ENCODE measurements at places on chromosomes 6 and 20.

GRCh38 chr6:24419526-24419925 is 16.8 kb downstream of the MRS2 start:
- no peak for DNase-seq

DNA sequence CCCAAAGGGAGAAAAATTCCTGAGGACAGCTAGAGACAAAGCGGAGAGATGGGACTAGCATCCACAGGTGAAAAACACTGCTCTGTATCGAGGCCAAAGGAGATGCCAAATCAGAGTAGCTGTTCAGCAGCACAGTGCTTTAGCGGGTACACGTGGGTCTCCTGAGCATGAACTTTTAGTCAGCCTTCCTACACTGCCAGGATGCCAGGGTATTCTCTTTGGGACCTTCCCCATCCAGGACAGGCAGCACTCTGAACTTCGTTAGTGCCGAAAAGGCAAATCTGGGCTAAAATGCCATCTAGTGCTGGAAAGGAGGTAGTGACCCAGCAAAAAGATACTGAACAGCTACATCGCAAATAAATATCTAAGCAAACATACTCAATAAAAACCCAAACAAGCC is 64.9 kb downstream of the C6orf58 start:
- DNase-seq = peak; percentile 28

- DNase-seq = no peak
Observed at GRCh38 chr20:33900521-33901131, 89.5 kb downstream of the CHMP4B start.

DNA sequence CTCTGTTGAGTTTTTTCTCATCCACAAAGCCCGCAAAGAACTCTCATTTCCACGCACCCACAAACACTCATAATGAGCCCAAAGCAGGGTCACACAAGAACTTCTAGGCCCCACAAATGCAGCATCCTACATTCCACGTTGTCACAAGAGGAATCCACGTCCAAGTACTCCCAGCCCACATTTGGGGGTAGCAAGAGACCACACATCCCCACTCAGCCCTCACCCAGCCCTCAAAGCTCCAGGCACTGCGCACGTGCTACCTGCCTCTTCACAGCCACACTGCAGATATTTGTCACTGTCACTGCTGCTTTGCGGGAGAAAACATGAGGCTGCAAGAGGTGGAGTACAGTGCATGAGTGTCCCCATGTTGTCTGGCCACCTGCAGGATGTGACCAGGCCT is 187.6 kb upstream of the CDYL start:
- DNase-seq = no peak

DNA sequence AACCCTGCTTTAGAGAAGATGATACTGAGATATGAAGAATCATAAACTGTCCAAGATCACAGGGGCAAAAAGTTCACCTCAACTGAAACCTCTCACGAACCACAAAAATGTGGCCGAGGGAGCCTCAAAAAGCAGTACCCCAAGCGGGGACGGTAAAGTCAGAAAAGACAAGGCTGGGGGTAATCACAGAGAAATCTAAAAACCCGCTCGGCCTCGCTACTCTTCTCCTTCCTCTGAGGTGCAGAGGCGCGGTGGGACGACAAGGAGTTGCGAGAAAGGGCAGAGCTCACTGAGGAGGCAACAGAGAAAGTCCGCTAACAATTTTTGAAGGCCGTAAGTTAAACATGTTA is 356 bp upstream of the IRAK1BP1 start:
- DNase-seq = no peak

GRCh38 chr6:71179249-71179885 is 109.2 kb upstream of the OGFRL1 start:
- DNase-seq = no peak

- DNase-seq = no peak
Observed at GRCh38 chr6:21071780-21072468, 521.6 kb upstream of the SOX4 start.

DNA sequence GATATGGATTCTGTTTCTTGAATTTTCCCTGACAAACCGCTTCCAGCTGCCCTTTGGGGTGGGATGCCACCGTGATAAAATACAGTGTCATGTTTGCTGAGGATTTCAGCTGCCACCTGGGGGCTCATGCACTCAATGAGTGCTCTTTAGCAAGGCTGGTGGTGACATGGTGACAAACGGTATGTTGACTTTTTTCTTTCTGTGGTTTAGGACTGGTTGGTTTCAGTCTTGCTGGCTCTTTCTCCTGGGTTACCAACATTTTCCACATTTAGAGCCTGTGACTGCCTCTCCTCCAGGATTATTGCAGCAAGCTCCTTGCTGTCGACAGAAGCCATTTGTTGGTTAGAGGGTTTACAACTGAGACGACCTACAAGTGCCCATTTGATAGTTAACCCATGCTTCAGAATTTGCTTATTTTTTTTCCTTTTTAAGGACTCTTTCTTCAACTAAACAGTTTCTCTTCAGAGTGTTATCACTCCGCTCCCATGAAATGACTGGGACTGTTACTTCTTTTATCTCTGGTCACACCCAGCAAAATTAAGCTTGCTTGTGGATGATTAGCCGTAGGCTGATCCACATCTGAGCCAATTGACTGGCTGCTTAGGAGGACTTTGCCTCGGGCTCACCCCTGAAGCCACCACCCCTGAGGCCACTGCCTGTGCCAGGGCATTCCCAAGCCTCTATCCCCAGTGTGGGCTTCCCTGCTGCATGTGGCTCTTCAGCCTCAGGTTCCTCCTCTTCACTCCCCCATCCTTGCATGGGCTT is 48.4 kb upstream of the CDYL start:
- no peak for DNase-seq

- no peak for DNase-seq
Observed at GRCh38 chr6:167474171-167474570, 149.3 kb downstream of the TTLL2 start.

DNA sequence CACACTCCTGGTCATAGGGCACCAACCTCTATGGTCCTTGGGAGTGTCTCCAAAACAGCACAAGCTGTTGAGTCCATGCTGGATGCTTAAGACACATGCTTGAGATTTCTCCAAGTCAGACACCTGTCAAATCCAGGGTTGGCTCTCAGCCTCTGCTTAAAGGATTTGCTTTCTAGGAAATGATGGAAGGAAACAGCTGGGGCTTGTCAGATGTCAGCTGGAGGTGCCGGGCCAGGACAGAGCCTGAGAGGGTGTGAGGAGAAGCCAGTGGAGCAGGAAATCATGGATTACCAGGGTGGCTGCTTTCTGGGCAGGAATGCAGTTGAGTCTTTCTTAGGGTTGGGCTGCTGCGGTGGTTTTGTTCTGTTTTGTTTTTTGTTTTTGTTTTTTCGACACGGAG is 83.0 kb upstream of the FAM184A start:
- no peak for DNase-seq

DNA sequence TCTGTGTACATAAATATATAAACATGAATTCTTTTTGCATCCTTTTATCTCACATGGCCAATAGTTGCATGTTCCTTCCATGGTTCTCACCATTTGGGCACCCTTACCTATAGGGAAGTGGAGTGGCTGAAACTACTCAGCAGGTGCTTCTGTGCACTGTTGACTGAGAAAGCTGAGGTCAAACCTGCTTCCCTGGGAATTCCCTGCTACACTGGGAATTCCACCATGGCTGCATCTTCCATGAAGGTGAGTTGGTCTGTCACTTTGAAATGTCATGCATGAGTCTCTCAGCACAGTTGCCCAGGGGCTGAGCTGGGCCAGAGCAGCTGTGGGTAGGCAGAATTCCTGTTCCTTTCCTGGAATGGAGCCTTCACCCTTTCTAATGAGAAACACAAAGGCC is 193.8 kb upstream of the PRSS16 start:
- DNase-seq = no peak

DNA sequence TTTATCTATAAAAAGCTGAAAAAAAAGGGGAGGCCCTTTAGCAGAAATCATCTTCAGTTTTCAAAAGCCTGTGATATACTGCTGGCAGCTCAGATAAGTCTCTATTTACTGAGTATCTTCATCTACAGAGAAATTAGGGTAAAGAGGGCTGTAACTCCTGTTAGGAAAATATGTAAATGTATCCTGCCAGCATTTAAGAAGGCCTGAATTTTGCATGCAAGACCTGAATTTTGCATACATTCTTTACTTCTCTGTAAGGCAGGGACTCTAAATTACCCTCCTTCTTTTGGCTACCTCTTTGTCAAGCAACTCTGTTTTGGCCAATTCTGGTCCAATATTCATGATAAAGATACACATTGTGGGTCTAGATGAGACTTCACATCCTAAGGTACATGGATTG is 150.6 kb upstream of the SPACA1 start:
- DNase-seq = no peak

- DNase-seq = no peak
Observed at GRCh38 chr20:62549499-62550086, 73.8 kb upstream of the GATA5 start.

DNA sequence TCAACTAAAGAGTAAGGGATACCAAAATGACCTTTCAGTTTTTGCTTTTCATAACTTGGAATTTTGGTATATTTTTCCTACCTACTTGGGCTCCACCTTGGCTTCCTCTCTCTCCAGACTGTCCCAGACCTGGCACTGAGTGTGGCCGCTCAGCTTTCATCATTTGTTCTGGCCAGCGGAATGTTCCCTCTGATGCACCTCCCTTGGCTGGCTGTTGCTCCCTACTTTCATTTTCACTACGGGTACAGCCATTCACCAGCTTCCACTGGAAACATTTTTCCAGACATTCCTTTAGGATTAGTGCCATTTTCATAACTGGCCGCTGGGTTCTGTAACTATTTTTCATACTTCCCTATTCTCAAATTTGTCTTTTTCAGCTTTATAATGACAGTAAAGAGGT is 487.4 kb downstream of the TENT5A start:
- no peak for DNase-seq

GRCh38 chr20:23147964-23148730 is 62.0 kb upstream of the CD93 start:
- DNase-seq = peak; percentile 64

DNA sequence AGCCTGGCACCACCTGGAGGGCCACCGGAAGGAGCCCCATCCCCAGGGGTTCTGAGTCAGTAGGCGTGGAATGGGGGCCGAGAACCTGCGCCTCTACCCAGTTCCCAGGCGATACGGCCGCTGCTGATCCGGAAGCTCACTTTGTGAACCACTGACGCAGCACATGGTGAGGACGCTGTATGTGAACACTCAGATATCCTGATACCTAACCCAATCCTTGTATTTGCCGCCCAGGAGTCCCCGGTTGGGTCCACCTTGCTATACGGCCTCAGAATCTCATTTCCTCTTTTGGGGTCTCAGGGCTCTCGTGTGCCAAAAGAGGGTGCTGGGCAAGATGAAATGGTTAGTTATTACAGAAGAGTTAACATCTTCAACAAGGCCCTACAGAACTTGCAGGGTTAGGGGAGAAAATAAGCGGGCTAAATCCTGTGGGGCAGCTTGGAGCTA is 604 bp upstream of the RAB5IF start:
- peak; percentile 71 for DNase-seq

DNA sequence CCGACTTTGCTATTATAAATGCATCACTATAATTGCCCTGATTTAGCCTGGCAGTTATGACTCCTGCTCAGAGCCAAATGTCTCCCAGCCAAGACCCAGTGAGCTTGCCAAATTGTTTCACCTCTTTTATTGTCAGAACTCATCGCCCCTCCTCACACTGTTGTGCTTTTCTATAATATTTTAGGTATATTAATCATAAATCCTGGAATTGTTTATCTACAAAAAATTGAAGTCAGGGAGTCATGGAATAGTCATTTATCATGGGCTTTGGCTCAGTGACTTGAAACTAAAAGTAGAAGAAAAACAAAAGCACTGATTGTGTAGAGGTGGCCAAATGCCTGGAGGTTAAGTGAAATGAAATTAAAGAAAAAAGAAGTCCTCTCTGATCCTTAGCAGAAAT is 85.6 kb downstream of the PFDN4 start:
- DNase-seq = no peak

DNA sequence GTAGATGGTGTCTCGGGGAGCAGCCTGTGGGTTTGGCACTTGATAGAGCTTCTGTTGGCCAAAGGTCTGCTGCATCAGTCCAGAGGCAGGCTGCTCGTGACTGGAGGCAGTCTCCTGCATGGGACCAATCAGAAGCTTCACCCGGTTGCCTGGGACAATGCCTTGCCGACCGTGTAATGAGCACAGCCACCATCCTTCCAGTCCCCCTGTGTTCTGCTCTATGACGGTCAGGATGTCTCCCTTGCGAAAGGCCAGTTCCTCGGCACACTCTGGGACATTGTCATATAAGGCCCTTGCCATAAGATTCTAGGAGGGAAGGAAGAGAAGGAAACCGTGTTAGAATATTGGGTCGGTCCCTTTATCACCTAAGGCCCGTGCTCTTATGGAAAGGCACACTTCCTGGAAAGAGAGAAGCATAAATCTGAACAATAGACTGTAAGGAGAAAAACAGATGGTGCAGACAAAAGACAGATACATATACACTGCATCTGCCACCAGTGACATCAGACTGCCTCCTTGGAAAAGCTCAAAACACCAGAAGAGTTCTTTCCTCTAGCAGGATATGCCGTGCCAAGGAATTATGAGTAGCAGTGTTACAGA is 18.9 kb downstream of the NEDD9 start:
- DNase-seq = no peak

- DNase-seq = no peak
Observed at GRCh38 chr20:41702647-41703046, 84.5 kb upstream of the CHD6 start.

DNA sequence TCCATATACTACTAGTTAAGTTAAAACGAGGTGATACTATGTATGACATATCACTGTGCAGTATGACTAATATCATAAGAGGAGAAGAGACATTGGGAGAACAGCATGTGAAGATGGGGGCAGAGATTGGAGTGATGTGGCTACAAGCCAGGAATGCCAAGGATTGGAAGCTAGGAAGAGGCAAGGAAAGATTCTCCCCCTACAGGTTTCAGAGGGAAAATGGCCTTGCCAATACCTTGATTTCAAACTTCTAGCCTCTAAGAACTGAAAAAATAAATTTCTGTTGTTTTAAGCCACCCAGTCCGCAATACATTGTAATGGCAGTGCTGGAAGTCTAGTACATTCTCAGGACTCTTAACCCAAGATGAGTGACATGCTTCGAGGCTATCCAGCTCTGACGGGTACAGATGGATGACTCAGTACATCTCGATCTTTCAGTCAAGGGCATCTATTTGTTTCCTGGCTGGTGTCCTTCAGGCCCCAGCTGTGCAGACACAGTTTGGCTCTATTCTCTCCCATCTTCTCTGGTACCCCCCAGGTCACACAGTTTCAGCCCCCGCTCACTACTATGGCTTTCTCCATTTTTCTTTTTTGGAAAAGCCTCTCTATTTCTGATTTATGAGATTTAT is 55.5 kb upstream of the THEMIS start:
- DNase-seq = no peak

DNA sequence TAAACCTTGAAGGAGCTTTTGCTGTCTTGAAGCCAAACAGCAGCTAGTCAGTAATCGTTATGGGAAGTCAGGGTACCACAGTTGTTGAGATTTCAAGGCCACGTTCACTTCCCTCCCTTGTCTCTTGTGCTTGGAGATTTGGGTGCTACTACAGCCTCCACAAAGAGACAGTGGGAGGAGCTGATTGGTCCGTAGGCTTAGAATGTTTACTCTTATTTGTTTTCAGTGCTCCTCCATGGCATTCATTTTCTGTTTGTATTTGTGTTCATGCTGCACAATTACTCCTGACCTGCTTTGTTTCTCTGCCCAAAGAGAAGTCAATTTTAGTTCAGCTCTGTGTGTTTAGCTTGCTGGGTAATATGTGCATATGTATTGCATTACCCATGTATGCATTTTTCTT is 147.7 kb downstream of the PRL start:
- no peak for DNase-seq

- DNase-seq = no peak
Observed at GRCh38 chr6:55276745-55277530, 50.3 kb upstream of the GFRAL start.

- DNase-seq = no peak
Observed at GRCh38 chr6:6609450-6609849, 20.9 kb downstream of the LY86 start.

All from SW 1271 (cell line).